Activated T-helper 2 cell treated with anti-CD3 and anti-CD28 coated beads, Interferon-gamma antibody, Interleukin-2, Interleukin-4, amounts not matched to agents 10 μg/mL and 5 μg/mL and 100 μg/mL, durations not matched to agents 14 hours and 24 hours and 36 hours (primary cell): ENCODE measurements at places on chromosomes 13 and 19. TPM values are rescaled to one million over a fixed set of nuclear protein-coding genes. Genes with fewer than 3 reads are reported as not detected.

The ZNF865 gene
- 13.5 and 13.6 TPM in 2 replicates for total RNA-seq

The CCDC61 gene
- 25.3 and 31.2 TPM in 2 replicates for total RNA-seq

The ZNF20 gene
- total RNA-seq = 4.1 and 4.3 TPM in 2 replicates

The PTH2 gene
- not detected in 2 replicates for total RNA-seq

The CBY2 gene
- total RNA-seq = not detected in 2 replicates

The PRKCG gene
- not detected in 2 replicates for total RNA-seq

The OR7A5 gene
- total RNA-seq = not detected in 2 replicates

The ZNF155 gene
- 4.7 and 5.5 TPM in 2 replicates for total RNA-seq

The ACP7 gene
- total RNA-seq = not detected in 2 replicates

The FFAR2 gene
- total RNA-seq = not detected in 2 replicates

The SULT2B1 gene
- not detected in 2 replicates for total RNA-seq

The ZNF415 gene
- total RNA-seq = 0.39 and 0.41 TPM in 2 replicates

The IL27RA gene
- total RNA-seq = 76.6 and 79.1 TPM in 2 replicates

The GPR42 gene
- 0.18 and 0.51 TPM in 2 replicates for total RNA-seq

The RFX1 gene
- 15.7 and 17.0 TPM in 2 replicates for total RNA-seq

The KLK15 gene
- total RNA-seq = not detected in 2 replicates

The ATP4B gene
- total RNA-seq = not detected in 2 replicates

The PRODH2 gene
- not detected in 2 replicates for total RNA-seq

The CCDC106 gene
- 7.2 and 8.1 TPM in 2 replicates for total RNA-seq

The CTXN1 gene
- 0.50 and 0.53 TPM in 2 replicates for total RNA-seq

The NTN5 gene
- 0.46 and 0.55 TPM in 2 replicates for total RNA-seq

The LGALS4 gene
- 1.6 and 2.0 TPM in 2 replicates for total RNA-seq

The QPCTL gene
- total RNA-seq = 24.2 and 26.7 TPM in 2 replicates

The FUT2 gene
- not detected in 2 replicates for total RNA-seq

The MATK gene
- 25.4 and 27.5 TPM in 2 replicates for total RNA-seq

The PDX1 gene
- total RNA-seq = not detected in 2 replicates

The ZNF229 gene
- total RNA-seq = 0.25 TPM in 1 of 2 replicates, not detected in the other

The TPM4 gene
- 507 and 520 TPM in 2 replicates for total RNA-seq

The PPAN gene
- total RNA-seq = 160 and 162 TPM in 2 replicates

The NKPD1 gene
- total RNA-seq = 0.07 and 0.09 TPM in 2 replicates

The ZSCAN22 gene
- total RNA-seq = 4.6 and 4.9 TPM in 2 replicates

The FCGBP gene
- total RNA-seq = 2.4 and 2.5 TPM in 2 replicates

The REEP6 gene
- total RNA-seq = 1.6 and 2.1 TPM in 2 replicates

The SOX1 gene
- not detected in 2 replicates for total RNA-seq

The SUPT20H gene
- 75.8 and 77.8 TPM in 2 replicates for total RNA-seq

The IGFL3 gene
- total RNA-seq = not detected in 2 replicates

The SERP2 gene
- total RNA-seq = 0.25 TPM in 1 of 2 replicates, not detected in the other

The CBLC gene
- total RNA-seq = not detected in 2 replicates

The FARP1 gene
- 0.55 and 0.89 TPM in 2 replicates for total RNA-seq

The B3GNT8 gene
- total RNA-seq = 0.96 and 0.97 TPM in 2 replicates
